ENCODE measurements at places on chromosomes 7 and 10.

DNA sequence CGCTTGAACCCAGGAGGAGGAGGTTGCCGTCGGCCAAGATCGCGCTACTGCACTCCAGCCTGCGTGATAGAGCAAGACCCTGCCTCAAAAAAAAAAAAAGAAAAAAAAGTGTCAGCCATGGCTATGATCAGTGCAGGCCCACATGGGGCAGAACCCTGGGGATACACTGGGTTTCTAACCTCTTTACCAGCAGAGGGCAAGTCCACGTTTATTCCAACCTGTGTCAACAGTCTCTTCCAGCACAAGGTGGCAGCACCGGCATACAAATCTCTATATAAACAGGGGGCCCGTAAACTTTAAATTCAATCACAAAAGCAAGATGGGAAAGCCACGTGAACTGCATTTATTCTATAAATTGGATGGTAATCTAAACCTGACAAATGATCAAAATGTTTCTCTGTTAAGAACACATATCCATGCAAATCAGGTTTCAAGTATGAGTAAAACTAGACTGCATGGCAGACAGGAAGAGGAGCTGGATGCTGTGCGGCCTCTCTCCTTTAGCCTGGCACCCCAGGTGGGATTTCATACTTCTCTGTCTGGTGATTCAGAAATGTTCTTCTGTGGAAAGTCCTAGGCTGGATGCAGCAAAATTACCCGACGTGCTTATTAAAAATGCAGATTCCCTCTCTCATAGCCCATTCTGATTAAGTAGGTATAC, 60.0 kb upstream of the STEAP1B start:
- DNase-seq = peak; percentile 58

DNA sequence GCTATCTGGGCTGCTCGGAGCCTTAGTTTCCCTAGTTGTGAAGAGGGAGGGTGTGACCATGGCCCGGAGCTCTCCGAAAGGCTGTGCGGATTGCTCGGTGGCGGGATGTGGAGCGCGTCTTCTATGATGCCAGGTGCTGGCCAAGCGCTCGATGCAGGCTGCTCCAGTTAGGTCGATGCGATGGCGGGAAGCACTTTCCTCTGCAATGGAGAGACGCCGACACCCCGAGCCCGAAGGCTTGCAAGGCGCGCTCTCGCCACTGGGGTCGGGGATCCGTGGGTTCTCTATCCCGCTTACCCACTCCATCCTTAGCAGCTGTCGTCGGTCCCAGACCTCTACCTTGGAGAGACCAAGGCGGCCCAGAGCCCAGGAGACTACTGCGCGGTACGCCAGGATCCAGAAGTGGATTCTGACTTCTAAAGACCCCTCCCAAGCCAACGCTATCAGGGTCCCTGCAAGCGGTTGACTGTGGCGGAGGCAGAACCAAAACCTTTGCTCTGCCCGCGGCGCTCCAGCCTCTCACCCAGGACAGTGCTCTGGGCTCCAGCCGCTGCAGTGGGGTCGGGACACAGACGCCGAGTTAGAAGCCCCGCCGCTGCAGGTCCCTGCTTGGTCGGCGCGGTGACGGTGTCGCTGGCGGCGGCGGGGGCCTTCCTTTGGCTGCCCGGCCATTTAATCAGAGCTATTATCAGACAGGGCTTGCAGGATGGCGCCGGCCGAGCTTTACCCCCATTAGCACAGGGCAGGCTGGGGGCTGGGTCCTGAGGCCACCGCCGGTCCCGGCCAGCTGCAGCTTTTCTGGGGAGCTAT, 7.8 kb upstream of the TBX20 start:
- DNase-seq = no peak

DNA sequence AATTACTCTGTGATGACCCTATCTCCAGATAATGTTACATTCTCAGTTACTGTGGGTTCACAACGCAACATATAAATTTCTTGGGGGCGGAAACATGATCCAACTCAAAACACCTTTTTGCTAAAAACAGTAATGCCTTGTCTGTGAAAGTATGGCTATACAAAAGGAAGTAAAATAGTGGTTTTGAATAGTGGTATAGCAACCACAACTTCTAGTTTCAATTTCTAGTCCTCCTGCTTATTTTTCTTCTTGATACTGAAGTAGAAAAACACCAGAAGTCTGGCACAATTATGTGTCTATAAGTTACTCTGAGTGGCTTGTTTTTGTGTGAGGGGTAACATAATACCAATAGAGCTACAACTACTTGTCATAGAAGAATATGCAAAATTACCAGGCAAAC, 21.5 kb upstream of the ZNF800 start:
- DNase-seq = no peak

DNA sequence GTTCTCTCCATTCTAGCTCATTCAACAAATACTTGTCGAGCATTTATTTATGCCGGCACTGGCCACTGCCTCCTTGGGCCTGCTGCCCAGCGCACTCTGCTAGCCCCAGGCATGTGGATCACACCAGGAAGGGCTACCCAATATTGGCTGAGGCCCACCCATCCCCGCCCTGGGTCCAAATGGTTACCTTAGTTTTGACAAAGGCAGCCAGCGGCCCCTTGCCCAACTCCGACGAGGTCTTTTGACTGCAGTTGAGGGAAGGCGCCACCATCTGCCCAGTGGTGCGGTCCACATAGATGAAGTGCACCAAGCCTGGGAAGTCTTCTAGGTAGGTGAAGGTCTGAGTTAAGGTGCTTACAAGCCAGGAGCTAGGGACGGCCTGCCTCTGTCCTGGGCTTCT, 7.2 kb upstream of the PYROXD2 start:
- no peak for DNase-seq

GRCh38 chr10:102119417-102120141, 589 bp downstream of the LDB1 start:
- DNase-seq = peak; percentile 53

GRCh38 chr7:50664937-50665336, 99.7 kb upstream of the DDC start:
- no peak for DNase-seq

- DNase-seq = no peak
These were observed 17.0 kb upstream of the GIMAP2 start for GRCh38 chr7:150668472-150668911.

GRCh38 chr7:149713731-149714068, 59.7 kb downstream of the ZNF467 start:
- DNase-seq = no peak

All from anterior cingulate cortex (tissue), 58 donors.